ENCODE measurements at places on chromosomes 11 and 22. TPM values are rescaled to one million over a fixed set of nuclear protein-coding genes. Genes with fewer than 3 reads are reported as not detected.

PLAAT3 gene
- 6.8 TPM for total RNA-seq

POU2AF3 gene
- 10.9 TPM for total RNA-seq

C11orf97 gene
- not detected for total RNA-seq

SCGB1D1 gene
- not detected for total RNA-seq

CD6 gene
- total RNA-seq, result 3.3 TPM

SCGB2A2 gene
- not detected for total RNA-seq

SCUBE1 gene
- 12.3 TPM for total RNA-seq

MPEG1 gene
- total RNA-seq, result 7.4 TPM

ART1 gene
- not detected for total RNA-seq

MRGPRX4 gene
- total RNA-seq, result not detected

DUSP8 gene
- 18.4 TPM for total RNA-seq

HOATZ gene
- not detected for total RNA-seq

FERMT3 gene
- 94.1 TPM for total RNA-seq

CTNND1 gene
- 366 TPM for total RNA-seq

GNG3 gene
- total RNA-seq, result not detected

APOL5 gene
- not detected for total RNA-seq

GRCh38 chr11:41954034-41954433 is 494.6 kb upstream of the LRRC4C start:
- no peak for DNase-seq

- DNase-seq, result peak; percentile 9
Observed at GRCh38 chr11:62147545-62147944, 23.7 kb downstream of the INCENP start.

GRCh38 chr22:49951986-49952896 is 8.3 kb upstream of the PIM3 start:
- DNase-seq, result no peak

GRCh38 chr11:104369761-104370160 is 205.8 kb upstream of the PDGFD start:
- no peak for DNase-seq

DNA sequence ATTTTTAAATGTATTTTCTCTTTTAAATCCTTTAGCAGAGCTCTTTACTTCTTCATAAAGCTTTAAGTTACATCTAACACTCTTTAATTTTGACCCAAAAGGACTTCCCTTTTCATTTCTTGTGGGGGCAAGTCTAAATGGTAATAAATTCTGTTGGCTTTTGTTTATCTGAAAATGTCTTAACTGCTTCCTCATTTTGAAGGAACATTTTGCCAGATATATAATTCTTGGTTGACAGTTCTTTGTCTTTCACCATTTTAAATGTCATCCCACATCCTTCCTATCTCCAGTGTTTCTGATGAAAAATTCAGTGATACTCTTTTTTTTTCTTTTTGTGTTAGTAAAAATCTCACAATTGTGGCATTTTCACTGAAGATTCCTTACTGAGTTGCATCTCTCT is 44.7 kb upstream of the ZBTB44 start:
- no peak for DNase-seq

DNA sequence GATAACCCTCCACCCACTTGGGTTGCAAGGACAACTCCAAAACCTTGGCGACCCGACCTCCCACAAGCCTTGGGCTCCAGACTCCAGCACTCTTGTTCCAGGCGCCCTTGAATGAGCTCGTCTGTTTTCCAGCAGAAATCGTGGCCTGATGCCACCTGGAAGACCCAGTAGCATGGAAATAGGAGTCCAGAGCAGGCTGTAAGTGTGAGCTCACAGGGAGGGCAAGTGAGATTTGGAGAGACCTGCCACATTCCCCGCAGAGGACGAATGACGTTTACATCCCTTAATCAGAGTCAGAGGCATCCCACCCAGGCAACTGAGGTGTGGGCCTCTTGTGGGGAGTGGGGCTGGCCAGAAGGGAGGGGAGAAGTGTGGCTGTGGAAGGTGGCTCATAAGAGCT is 71.9 kb downstream of the LDLRAD3 start:
- no peak for DNase-seq

- no peak for DNase-seq
Observed at GRCh38 chr22:28188178-28188879, 269.3 kb upstream of the PITPNB start.

DNA sequence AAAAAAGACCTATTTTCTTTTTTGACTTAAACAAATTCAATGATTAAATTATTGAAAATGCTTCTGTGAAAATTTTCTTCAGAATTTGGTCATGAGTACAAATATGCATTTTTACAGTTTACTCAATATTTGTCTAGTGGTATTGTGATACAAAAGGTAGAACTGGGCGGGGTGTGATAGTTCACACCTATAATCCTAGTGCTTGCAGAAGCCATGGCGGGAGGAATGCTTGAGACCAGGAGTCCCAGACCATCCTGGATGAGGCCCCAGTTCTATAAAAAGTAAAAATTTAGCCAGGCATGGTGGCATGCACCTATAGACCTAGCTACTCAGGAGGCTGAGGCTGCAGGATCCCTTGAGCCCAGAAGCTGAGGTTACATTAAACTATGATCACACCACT is 90.6 kb downstream of the ARHGAP42 start:
- no peak for DNase-seq

GRCh38 chr11:23155503-23155902 is 295.2 kb upstream of the CCDC179 start:
- no peak for DNase-seq

DNA sequence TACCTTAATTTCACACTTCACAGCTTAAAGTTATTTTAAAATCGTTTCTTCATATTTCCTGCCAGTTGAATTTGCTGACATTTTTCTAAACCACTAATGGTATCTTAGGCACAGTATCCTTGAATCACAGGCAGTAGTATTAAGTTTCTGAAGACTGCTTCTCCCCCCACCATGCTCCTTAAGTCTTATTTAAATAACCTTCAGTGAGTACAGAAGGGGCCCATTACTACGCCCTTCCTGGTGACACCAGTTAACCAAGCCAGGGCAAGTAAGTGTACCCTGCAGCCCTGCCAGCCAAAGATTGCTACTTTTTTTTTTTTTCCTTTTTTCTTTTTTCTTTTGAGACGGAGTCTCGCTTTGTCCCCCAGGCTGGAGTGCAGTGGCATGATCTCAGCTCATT is 19.9 kb downstream of the KDM2A start:
- DNase-seq, result no peak

- DNase-seq, result no peak
Observed at GRCh38 chr22:50125029-50125428, 35.2 kb downstream of the MOV10L1 start.

- DNase-seq, result no peak
Observed at GRCh38 chr11:56642339-56642738, at the start of gene OR5AP2. TSS of gene OR5AP2 (minus strand) at chr11:56642439. CDS start at chr11:56642439, 0 bp downstream.

DNA sequence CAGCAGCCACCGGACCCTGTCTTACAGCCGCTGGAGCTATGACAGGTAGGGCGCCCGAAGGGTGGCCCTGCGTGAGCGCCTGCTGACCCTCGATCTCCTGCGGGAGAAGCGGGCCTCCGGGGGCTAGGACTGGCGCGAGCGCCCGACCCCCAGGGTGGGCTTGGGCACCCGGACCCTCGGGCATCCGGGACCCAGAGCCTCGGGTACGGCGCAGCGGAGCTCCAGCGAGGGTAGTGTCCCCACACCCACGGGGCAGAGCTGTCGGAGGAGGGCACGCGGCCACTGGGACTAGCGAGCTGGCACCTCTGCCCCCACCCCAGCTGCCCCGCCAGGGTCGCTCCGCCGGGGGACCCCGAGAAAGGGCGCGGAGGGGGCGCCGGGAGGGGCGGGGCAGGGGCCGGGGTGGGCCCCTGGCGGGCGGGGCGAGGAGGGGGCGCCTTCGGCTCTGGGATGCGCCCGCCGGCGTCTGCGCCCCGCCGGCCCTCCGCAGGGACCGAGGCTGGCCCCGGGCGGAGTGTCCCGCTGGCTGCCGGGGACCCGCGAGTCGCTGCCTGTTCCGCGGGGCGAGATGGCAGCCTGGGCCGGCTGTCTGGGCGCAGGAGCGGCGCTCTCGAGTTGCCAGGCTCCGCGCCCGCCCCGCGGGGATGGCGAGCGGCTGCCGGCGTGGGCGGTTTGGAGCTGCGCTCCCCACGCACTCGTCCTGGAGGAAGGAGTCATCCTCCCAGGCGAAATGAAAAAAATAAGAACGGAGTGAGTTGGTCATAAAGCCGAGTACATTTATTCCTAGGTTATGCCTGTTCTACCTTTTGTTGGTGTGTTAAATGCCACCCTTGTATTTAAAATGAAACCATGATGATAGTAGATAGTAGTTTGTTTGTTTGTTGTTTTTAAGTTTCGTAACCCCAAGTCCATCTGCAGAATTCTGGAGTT is 32.4 kb downstream of the EIF3F start:
- DNase-seq, result no peak

- DNase-seq, result no peak
Observed at GRCh38 chr11:87421422-87421821, 383.7 kb downstream of the TMEM135 start.

- DNase-seq, result no peak
Observed at GRCh38 chr11:108975641-108976071, 310.8 kb downstream of the DDX10 start.

DNA sequence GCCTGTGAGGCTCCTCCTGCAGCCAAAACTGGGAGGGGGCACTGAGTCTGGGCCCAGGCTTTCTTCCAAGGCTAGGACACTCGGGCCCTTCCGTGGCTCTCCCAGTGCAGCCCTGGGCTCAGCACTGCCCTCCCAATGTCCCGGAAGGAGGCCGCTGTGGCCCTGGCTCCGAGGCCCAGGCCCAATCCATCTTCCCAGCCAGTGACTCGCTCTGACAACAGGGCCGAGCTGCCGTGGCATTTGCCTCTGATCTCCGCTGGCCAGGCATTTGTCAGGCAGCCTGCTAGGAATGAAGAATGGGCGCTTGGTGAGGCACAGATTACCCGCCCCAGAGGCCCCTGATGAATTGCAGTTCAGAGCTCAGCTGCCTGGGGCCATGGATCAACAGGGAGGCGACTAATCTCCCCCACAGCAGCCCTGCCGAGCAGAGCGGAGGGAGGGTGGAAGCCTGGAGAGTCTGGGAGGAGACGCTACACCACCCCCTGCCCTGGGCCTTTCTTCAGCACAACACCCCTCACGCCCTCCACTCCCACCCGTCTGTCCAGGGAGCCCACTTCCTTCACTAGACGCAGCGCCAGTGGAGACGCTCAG is 8.3 kb downstream of the FXYD2 start:
- no peak for DNase-seq

GRCh38 chr11:68263444-68264035 is 8.2 kb downstream of the C11orf24 start:
- no peak for DNase-seq

GRCh38 chr22:38155703-38156102 is 25.9 kb downstream of the PLA2G6 start:
- DNase-seq, result no peak

- DNase-seq, result no peak
Observed at GRCh38 chr22:42717197-42717928, 3.3 kb downstream of the A4GALT start.

DNA sequence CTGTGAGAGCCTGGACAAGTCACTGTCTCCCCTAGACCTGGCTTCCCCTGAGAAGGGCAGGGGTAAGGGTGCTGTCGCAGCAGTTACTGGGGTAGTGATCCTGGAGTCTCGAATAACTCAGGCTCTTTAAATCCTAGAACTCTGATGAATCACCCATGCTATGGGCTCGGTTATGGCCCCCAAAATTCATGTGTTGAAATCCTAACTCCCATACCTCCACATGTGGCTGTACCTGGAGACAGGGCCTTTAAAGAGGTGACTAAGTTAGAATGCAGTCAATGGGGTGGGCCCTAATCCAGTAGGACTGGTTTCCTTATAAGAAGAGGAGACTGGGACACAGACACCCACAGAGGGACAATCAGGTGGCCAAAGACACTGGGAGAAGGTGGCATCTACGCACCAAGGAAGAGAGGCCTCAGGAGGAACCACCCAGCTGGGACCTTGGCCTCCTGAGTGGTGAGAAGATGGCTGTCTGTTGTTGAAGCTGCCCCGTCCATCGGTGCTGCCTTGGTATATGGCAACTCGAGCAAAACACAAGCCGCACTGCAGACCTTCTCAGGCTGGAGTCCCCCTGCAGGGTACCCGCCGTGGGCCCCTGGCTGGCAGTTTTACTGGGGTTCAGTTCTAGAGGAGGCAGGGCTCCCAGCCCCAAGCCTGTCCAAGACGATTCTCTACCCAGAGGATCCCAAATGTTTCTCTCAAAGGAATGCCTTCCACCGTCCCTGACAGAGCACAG is 48.8 kb upstream of the SHISAL1 start:
- peak; percentile 30 for DNase-seq

DNA sequence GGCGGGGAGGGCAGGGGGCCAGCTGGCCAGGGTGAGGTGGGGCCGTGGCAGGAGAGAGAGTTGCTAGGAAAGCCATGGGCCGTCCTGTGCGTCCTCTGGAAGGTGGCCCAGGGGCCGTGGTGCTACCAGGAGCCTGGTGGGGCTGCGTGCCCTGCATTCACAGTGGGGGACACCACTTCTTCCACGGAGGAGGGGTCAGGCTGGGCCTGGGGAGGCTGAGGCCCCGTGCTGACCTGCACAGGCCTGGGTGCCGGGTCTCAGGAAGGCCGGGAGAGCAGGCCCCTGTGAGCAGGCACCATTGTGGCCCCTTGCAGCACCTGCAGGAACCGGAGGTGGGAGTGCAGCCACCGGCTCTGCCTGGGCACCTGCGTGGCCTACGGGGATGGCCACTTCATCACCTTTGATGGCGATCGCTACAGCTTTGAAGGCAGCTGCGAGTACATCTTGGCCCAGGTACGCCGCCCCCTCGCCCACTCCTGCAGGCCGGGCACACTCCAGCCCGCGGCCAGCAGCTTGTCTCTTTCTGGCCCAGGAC is 12.0 kb downstream of the MUC5B start:
- no peak for DNase-seq

DNA sequence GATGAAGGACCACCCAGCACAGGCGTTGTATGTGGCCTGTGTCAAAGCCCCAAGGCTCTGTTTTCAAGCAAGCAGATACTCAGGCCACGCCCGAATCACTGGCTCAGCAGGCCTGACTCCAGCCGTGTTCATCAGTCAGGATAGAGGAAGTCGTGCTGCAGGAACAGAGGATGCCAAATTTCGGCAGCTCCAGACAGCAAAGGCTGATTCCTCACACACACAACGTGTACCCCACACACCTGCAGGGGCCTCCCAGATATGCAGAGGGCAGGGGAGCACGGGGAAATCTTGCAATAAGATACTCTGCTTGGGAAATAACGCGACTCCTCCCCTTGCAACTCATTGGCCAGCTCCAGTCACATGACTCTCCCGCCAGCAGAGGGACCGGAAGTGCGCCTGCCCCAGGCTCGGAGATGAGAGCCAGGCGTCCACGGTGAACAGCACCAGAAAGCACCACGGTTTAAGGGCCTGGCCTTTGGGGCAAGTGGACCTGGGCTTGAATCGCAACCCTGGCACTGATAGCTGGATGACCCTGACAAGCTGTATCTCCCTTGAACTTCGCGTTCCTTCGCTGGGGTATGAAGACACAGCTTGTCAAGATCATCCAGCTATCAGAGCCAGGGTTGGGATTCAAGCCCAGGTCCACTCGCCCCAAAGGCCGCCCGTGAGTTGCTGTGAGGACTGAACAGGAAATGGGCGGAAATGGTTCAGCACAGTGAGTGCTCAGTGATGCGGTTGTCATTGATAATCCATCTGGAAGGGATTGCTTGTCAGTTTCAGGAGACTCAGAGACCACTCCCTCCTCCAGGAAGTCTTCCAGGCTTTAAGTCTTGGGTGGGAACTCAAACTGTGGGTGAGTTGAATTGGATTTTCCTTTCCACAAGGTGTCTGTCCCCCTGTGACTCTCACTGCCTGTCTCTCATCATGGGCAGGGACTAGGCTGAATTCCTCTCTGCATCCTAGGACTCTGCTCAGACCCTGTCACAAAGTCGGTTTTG is 88.5 kb downstream of the MYEOV start:
- peak; percentile 38 for DNase-seq

- DNase-seq, result peak; percentile 55
Observed at GRCh38 chr22:46036558-46037408, 59.8 kb upstream of the WNT7B start.

- no peak for DNase-seq
Observed at GRCh38 chr22:33006220-33006954, 51.8 kb downstream of the SYN3 start.
